Esophagus mucosa (tissue), 1 donor: ENCODE measurements at places on chromosomes 6 and 20. TPM values are rescaled to one million over a fixed set of nuclear protein-coding genes. Genes with fewer than 3 reads are reported as not detected.

OLIG3 gene
- not detected for total RNA-seq

HLA-DQB1 gene
- total RNA-seq, result 1.1 TPM

GRCh38 chr6:39137245-39137644, 22.3 kb upstream of the SAYSD1 start:
- peak; percentile 55 for ATAC-seq

DNA sequence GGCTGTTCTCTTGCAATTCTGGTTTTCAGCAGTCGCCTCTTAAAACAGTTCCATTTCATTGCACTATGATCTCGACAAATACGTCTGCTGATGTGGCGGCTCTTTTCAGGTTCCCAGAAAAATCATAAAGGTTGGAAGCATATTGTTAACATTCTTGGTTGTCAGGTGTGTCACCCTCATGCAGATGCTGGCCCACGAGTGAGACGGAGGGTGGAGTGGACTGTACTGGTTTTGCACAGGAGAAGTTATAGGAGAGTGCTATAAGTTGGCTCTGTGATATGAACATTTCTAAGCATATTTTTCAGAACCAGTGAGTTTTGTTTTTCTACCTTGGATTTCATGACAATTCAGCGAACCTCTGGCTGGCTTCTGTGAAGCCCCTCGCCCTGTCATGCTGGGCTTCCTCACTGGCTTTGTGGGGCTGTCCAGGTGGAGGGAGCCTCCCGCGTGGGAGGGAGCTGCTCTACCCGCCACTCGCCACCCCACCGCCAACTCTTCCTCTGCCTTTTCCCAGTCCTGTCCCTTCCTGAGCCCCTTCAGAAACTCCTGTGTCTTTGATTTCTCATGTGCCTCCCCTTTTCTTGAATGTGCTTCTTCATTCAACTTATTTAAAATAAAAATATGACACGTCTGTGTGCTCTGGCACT, 10.6 kb downstream of the IRF4 start:
- ATAC-seq, result no peak
